ENCODE measurements at places on chromosomes 6 and 20. TPM values are rescaled to one million over a fixed set of nuclear protein-coding genes. Genes with fewer than 3 reads are reported as not detected.

PRND gene
- not detected for total RNA-seq

MUC21 gene
- total RNA-seq, result not detected

PPP1R3D gene
- 5.7 TPM for total RNA-seq

TSBP1 gene
- total RNA-seq, result not detected

MAP7 gene
- total RNA-seq, result 1.3 TPM

THEMIS gene
- total RNA-seq, result 9.5 TPM

Data from activated CD4-positive, alpha-beta memory T cell treated with anti-CD3 and anti-CD28 coated beads for 36 hours (primary cell).